ENCODE measurements at places on chromosomes 7 and 10.

GRCh38 chr10:133088179-133088955 is 643 bp downstream of the ADGRA1 start:
- DNase-seq = no peak

- no peak for DNase-seq
Measured at GRCh38 chr7:75045881-75046280, 27.7 kb downstream of the RCC1L start.

DNA sequence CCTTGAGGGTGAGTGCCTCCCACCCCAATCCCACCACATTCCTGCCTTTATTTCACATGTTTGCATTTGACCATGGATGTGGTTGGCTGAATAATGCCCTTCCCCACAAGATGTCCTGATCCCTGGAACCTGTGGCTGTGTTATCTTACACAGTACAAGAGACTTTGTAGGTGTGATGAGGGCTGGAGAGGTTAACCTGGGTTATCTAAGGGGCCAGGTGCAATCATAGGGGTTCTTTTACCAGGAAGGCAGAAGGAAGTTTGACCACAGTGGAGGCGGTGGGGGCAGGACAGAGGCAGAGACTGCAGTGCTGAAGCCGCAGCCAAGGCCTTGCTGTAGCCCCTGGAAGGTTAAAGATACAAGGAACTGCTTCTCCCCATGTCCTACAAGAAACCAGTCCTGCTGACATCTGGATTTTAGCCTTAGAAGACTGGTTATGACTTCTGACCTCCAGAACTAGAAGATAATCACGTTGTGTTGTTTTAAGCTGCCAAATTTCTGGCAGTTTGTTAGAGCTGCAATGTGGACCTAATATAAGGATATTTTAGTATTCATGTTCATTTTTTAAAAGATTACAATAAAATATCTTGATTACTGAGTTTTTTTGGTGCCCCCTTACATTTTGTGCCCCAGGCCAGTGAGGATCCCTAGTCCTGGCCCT is 136.6 kb downstream of the ARHGAP22 start:
- DNase-seq = no peak

- no peak for DNase-seq
Measured at GRCh38 chr7:109835577-109835976, 1255.3 kb upstream of the LRRN3 start.

GRCh38 chr10:2306081-2306480 is 568.8 kb upstream of the ADARB2 start:
- no peak for DNase-seq

GRCh38 chr7:81669476-81670105 is 100.3 kb downstream of the HGF start:
- DNase-seq = no peak

- no peak for DNase-seq
Measured at GRCh38 chr7:157495594-157495993, 158.8 kb downstream of the DNAJB6 start.

- no peak for DNase-seq
Measured at GRCh38 chr10:124870854-124871425, 69.3 kb downstream of the ABRAXAS2 start.

- no peak for DNase-seq
Measured at GRCh38 chr7:101428093-101428866, 65.6 kb downstream of the COL26A1 start.

DNA sequence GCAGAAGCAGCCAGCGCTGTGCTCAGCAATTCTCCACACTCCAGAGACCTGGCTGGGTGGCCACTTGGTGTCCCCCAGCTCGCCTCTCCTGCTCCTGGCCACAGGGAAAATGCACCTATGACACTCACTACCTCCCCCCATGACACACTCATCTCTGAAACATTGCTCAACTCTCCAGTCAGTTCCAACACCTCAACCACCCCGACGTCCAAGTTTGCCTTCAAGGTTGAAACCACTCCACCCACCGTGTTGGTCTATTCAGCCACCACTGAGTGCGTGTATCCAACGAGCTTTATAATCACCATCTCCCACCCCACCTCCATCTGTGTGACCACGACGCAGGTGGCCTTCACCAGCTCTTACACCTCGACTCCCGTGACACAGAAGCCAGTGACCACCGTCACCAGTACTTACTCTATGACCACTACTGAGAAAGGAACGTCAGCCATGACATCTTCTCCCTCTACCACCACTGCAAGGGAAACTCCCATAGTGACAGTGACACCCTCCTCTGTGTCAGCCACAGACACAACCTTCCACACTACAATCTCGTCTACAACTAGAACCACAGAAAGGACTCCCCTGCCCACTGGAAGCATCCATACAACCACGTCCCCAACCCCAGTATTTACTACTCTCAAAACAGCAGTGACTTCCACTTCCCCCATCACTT is 2.7 kb downstream of the MUC3A start:
- no peak for DNase-seq

DNA sequence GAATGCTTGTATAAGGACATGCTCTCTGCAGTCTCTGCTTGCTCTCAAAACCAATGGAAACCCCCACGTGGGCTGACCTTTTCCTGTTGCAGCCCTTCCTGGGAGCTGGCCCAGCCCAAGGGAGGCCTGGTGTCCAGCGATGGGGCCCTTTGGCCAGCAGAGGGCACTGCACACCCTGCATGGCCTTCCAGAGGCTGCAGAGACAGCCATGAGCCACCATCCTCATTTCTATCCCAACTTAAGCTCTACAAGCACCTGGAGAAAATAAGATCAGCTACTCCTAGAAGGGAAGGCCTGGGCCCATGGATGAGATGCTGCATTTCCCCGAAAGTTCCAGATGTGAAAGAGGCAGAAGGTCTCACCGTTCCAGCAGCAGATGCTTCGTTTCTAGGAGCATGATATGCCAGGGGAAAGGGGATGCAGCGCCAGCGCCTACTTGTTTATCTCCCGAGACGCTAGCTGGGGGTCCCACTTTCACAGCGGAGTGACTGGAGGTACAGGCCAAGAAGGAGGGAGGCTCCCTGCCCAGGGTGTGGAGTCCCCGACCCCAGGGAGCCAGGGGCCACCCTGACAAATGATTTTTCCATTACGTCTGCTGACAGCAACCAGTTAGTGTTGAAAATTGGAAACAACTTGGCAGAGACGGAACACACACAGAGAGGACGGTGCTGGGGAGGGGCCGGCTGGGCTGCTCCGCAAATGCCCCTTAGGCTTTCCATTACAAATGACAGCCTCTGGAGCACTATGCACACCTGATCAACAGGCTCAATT is 106.4 kb downstream of the ZRANB1 start:
- DNase-seq = peak; percentile 94

- DNase-seq = peak; percentile 94
Measured at GRCh38 chr10:71314028-71314693, 4.9 kb upstream of the SLC29A3 start.
